NCI-H446 (cell line): ENCODE measurements at places on chromosomes 3 and 15.

GRCh38 chr3:178645503-178645902 is 109.3 kb downstream of the KCNMB2 start:
- peak; percentile 5 for DNase-seq

GRCh38 chr15:63892794-63893441 is 59.2 kb upstream of the HERC1 start:
- DNase-seq: no peak

- no peak for DNase-seq
These were observed 4.5 kb upstream of the SLCO2A1 start for GRCh38 chr3:134034005-134034785.

DNA sequence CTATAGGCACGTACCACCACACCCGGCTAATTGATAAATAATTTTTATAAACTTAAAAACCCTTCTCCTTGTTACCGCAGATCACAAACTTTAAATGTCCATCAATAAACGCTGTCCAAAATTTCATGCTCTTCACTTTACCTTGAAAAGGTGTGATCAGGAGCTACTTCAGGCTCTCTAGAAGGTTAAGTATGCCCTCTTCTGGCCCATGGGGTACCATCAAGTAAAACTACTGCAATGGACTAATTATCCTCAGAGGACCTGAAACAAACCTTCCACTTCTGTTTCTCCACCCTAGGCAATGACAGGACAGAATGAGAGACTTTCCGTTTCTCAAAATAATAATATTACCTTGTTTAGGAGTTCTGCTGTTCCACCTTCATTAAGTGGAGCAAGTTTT is 9.2 kb downstream of the LZTFL1 start:
- DNase-seq: no peak
